Right hindlimb (tissue), 1 donor: ENCODE measurements at places on chromosomes 12 and 14.

DNA sequence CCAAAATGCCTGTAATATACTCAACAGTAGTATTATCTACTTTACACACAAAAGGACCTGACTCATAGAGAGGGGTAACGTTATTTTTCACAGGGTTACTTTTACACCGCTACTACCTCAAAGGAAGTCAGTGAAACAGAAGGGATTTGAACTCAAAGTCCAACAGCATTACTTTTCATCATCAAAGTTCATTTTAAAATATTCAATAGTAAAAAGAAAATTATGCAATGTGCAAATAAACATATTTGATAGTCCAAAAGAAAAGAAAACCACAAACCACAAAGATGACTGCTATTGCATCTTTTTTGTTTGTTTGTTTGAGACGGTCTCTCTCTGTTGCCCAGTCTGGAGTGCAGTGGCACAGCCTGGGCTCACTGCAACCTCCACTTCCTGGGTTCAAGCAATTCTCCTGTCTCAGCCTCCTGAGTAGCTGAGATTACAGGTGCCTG lies 15.5 kb downstream of the KIF21A start:
- no peak for DNase-seq

DNA sequence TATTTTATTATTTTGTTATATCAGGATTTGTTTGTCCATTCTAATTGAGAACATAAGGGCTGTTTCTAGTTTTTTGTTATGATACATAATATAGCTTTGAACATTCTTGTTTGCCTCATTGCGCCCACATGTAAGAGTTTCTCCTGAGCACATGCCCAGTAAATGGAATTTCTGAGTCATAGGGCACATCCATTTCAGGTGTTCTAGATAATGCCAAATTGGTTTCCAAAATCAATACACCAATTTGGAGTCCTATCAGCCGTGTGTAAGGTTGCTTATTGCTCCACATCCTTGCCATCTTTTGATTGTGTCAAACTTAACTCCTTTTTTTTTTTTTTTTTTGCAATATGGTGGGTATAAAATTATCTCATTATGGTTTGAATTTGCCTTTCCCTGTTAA lies 97.9 kb upstream of the RESF1 start:
- DNase-seq = no peak

DNA sequence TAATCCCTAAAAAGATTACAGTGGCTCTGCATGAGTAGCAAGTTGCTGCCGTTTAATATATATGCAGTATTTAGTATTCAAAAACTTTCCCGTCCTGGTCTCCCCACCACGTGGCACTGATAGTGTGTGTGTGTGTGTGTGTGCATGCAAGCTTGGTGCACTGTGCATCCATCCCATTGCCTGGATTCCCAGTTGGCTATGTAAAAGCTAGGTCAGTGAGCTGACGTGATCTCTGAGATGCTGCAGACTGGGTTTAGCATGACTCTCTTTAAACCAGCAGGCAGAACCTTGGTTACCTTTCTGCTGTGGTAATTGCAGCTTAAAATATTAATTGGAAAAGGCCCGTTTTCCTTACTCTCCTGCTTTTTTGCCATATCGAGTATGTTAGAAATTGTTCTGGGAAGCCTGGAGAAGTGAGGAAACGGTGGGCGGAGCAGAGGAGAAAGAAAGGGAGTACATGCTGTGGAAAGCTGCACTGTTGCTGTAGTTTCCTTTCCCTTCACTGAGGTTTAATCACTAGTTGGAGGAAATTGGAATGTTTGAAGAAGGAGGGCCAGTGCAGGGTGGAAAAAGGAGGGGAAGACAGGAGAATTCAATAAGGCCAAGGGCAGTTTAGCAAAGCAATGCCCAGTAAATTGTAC lies 4.0 kb upstream of the CNTN1 start:
- no peak for DNase-seq

DNA sequence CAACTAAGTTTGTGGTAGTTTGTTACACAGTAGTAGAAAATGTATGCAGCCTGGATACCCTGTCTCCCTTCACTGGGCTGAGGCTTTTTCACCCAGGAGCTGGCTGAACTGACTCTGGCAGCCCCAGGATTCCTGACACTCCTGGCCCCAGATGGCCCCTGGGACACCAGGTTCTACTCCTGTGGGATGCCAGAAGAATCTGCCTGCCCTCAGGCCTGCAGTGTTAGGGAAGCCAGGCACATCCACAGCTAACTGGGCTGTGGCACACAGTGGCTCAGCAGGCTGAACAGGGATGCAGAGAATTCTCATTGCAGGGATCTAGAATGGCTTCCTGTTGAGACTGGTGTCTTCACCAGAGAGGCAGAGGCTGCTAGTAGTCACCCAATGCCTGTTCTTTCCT lies 8.5 kb downstream of the IFI27 start:
- no peak for DNase-seq

DNA sequence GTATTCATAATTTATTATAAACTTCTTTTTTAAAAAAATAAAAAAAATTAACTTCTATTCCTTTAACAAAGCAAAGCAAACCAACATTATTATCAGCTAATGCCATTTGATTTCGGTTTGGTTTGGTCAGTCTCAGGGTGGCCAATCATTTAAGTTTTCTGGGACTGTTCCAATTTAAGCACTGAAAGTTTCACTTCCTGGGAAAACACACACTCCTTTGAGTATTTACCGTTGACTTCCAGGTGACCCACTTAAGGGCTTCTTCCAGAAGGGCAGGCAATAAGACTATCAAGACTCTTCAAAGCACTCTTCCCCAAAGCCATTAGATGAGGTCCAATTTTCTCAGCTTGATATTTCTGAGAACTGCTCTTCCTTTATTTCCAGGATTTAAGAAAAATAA lies 854.0 kb downstream of the DIO2 start:
- no peak for DNase-seq
